D341Med (cell line): ENCODE measurements at places on chromosomes 12 and 14.
A peak's percentile ranks its signal among the peaks of the same experiment; 100 is the strongest.

- no peak for DNase-seq
These were observed 73.4 kb upstream of the DDHD1 start for GRCh38 chr14:53226553-53226952.

DNA sequence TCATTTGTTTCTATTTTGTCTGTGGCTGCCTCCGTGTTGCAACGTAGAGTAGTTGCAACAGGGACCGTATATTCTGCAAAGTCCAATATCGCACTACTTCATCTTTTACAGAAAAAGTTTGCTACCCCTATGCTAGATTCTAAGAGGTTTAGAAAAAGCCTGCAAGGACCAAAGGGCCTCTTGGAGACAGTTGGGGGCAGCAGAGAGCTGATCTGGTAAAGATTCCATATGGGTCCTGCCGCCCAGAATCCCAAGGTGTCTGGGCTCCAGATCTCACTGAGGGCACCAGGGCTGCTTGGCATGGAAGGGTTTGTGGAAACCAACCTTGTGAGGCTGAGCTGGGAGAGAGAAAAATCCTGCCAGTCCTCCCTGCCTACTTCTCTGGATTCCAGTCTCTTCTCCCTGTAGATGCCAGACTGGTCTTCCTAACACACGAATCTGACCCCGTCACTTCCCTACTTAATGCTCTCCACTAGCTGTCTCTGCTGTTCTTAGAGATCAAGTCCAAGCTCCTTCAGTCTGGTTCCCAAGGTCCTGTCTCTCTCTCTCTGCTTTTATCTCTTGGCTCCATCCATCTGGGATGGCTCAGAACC, 74.6 kb downstream of the GLRX5 start:
- DNase-seq: peak; percentile 72

GRCh38 chr12:51915951-51916350, 8.6 kb downstream of the ACVRL1 start:
- DNase-seq: no peak

GRCh38 chr12:65720136-65721130, 103.8 kb upstream of the HMGA2 start:
- no peak for DNase-seq

- DNase-seq: no peak
These were observed 46.3 kb upstream of the SLC38A4 start for GRCh38 chr12:46872135-46872534.

GRCh38 chr12:47980197-47980596, 16.8 kb downstream of the TMEM106C start:
- DNase-seq: no peak

DNA sequence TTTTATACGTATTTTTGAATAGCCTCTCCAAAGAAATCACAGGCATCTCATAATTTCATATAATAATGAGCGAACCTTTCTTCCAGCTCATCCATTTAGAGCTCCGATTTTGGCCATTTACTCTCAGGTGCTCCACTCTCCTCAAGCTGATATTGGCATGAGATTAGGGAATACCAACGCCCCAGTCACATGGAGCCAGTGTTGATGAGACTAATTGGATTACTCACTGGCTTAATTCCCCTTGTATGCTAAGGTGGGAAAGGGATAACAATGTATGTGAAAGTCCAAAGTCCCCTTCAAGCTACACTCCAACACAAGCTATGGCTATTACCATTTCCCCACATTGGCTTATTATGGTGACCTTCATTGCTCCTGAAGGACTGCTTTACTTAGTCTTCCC, 76.6 kb upstream of the NAV3 start:
- peak; percentile 20 for DNase-seq

GRCh38 chr14:36884049-36884448, 222.4 kb downstream of the PAX9 start:
- no peak for DNase-seq

- no peak for DNase-seq
These were observed 6.9 kb downstream of the ATP2A2 start for GRCh38 chr12:110287986-110288385.

DNA sequence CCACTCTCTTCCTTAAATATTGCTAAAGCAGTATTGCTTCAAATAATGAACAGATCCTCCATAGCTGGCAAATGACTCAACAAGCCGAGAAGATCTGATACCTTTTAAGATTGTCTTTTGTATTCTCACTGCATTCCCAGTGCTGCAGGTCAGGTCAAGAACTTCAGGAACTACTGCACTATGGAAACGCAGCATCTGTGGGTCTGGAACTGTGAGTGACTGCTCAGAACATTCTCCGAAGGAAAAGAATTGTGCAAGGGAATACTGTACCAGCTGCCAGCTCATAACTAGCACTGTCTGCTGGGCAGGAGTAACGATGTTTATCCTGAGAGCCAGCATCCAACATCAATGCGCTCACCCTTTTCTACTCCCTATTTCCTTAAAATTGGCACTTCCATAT, 348.0 kb upstream of the SOX5 start:
- DNase-seq: no peak

DNA sequence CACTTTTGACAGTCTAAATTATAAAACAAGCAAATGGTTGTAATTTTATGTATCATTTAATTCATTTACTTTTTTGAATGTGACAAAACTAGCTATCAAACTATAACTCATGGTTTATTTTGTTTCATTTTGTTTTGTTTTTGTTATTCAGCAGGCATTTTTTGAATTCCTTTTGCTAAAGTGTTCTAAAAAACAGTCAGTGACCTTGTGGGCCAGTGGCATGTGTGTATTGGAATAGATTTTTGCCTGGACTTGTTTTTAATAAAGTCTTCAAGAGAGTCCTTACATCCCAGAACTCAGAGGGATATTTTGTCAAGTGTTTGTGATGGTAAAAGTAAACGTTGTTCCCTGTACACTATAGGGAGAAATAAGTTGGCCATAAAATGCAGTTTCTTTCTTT, 369.7 kb upstream of the SYT1 start:
- DNase-seq: no peak

DNA sequence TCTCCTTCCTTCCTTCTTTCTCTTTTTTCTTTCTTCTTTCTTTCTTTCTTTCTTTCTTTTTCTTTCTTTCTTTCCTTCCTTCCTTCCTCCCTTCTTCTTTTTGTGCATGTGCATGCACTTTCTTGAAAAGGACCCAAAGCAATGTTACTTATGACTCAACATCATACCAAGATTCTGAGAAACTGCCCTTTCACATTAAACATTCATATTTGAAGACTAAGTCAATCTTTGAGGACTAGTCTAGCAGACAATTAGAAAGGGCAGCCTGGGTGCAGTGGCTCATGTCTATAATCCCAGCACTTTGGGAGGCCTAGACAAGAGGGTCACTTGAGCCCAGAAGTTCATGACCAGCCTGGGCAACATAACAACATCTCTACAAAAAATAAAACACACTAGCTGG, 212.8 kb upstream of the KITLG start:
- DNase-seq: no peak

GRCh38 chr12:8697120-8697475, 693 bp upstream of the RIMKLB start:
- DNase-seq: no peak

DNA sequence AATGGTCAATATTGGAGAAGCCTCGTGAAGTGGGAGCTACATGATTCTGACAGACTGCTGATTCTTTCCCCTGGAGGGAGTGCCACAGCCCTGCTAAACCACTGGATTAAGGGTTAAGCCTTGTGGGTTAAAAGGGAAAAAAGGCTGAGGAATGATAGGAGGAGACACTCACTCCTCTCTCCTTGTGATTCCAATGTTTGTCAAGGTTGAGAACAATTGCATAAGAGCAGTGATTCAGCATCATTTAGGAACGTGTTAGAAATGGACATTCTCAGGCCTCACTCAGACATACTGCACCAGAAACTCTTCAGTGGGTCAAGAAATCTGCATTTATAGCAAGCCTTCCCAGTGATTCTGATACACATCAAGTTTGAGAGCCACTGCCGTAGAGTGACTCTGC, 87.8 kb upstream of the GZMB start:
- no peak for DNase-seq

- DNase-seq: no peak
These were observed 32.4 kb downstream of the TMEM116 start for GRCh38 chr12:111980598-111980997.

DNA sequence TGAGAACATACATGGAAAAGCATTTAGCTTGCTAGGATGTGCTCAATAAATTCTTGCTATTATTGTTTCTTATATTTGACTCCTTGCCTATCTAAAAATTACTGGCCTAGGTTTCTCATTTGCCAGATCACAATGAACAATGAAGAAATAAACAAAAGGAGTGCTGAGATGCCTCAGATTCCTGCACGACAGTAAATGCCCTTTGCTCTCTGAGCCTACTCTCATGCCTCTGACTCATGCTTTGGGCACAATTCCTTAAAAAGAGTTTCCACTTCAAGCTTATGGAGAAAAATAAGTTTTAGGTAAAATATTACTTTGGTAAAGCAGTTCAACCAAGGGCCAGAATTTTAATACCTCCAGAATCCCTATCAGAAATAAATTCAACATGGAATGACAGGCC, 30.9 kb downstream of the GRIN2B start:
- DNase-seq: no peak

DNA sequence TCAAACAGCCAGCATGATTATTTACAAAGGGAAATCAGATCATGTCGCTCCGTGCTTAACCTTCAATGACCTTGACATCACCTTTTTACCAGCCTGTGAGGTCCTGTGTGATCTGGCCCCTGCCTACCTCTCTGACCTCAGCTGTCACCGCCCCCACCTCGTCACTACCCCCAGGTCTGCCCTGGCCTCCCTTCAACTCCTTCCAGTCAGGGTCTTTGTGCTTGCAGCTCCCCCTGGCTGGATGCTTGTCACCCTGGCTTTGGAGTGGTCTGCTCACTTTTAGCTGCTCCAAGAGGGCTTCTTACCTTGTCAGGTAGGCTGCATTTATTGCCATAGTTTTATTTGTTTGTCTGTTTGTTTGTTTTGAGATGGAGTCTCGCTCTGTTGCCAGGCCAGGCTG, 8.2 kb upstream of the MAX start:
- no peak for DNase-seq

DNA sequence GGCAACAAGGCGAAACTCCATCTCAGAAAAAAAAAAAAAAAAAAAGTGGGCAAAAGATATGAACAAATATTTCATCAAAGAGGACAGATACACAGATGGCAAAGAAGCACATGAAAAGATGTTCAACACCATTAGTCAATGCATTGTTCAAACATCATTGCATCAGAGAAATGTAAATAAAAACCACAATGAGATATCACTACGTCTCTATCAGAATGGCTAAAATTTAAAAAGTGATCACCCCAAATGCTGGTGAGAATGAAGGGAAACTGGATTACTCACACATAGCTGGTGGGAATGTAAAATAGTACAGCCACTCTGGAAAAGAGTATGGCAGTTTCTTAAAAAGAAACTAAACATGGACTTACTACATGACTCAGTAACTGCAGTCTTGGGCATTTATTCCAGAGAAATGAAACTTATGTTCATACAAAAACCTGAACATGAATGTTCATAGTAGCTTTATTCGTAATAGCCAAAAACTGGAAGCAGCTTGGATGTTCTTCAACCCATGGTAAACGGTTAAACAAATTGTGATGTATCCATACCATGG, 3.6 kb downstream of the L2HGDH start:
- DNase-seq: no peak

DNA sequence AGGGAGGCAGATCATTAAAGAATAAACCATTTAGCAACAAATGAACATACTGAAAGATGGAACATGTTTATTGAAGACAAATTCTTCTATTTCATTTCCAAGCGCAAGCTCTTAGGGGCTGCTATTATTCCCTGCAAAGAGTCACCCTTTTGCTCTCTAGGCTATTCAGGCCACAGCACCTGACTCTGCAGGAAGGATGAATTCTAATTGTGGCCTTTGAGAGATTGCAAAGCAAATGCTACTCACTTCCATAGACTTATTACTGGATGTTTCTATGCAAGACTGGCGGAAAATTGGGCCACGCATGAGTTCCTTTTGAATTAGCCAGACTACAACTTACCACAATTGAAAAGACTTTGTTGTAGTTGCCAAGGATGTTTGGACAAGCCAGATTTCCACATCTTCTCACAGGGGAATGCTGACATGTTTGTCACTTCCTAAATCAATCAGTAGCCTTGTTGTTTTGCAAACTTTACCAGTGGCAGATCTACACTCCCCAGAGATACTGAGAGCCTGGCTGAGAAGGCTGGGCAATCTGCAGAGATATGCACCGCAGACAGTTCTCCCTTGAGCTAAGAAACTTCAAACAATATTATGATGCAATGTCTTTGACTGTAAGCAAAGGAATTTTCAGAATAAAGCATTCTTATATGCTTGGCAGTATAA, 334.3 kb upstream of the SYT1 start:
- no peak for DNase-seq

- no peak for DNase-seq
These were observed 14.3 kb downstream of the CAMKK2 start for GRCh38 chr12:121282072-121282742.

- no peak for DNase-seq
These were observed 514.6 kb downstream of the MED13L start for GRCh38 chr12:115762936-115763335.

GRCh38 chr14:34174973-34175372, 224.1 kb upstream of the EGLN3 start:
- no peak for DNase-seq

DNA sequence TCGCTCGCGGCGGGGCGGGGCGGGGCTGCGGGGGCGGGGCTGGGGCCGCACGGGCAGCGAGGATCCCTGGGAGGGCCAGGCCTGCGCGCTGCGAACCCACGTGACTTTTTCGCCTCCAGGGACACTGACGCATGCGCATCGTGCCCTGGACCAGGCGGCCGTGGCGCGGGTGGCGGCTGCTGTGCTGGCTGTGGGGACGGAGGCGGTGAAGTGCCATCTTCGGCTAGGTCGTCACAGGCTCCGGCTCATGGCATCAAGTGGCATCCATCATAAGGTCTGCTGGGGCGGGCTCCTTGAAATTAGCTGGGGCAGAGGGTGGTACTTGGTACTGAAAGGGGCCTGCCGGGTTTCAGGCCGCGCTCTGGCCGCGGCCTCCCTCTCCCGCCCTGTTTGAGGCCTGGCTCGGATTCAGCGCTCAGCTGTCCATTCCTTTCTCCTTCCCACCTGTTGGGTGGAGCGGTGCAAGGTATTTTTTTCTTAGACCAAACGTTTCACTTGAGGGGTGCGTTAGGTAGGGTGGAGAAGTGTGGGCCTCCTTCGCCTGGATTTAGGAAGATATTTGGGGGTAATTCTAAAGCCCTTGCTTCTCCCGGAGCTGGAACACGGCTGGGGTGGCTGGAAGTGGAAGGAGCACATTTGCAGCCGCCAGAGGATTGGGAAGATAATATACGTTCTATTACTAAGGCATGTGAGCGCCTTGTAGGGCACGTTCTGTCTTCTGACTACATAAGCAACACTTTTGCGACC, at the start of gene PRPF39:
Gene PRPF39 (plus strand): TSS at position 141 of the 747 bp plus-strand sequence. CDS start 11,124 bp downstream, outside the sequence.
- peak; percentile 100 for DNase-seq

DNA sequence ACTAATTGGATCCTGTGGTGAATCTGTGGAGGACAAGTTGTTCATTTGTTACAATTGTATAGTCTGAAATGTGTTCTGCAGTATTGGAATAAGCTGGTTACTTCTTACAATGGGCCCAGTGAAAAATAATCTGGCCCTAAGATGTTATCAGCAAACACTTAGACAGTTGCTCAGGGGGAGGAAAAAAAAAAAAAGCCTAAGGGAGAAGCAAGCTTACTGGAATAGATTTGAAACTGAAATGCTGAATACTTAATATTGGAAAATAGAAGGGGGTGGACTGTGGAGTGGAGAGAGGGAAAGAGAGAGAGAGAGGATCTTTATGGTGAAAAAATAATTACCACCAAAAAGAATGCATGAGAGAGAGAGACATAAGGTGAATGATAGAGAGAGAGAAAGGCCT, 4.0 kb downstream of the FOXG1 start:
- no peak for DNase-seq
